ENCODE measurements at places on chromosomes 1 and 21. TPM values are rescaled to one million over a fixed set of nuclear protein-coding genes. Genes with fewer than 3 reads are reported as not detected.

DNA sequence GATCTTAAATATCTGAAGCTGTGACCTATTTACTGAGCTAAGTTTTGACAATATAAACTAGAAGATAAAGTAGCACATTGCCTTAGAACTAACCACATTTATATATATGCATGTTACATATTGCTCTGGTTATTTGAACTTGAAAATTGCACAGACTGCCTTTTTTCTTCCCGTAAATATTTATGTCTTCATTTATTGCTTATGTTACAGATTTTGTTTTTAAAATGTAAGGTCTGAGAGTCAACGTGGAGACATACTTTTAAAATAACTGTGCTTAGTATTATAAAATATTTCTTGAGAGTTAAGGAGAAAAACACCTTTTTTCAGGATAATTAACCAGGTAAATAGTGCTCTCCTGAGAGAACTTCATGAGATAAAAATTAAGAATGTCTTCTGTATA, 3.1 kb downstream of the RPS6KC1 start:
- DNase-seq = no peak

GRCh38 chr1:100769323-100769722, 49.8 kb downstream of the VCAM1 start:
- DNase-seq = no peak

The NTNG1 gene
- total RNA-seq = not detected

DNA sequence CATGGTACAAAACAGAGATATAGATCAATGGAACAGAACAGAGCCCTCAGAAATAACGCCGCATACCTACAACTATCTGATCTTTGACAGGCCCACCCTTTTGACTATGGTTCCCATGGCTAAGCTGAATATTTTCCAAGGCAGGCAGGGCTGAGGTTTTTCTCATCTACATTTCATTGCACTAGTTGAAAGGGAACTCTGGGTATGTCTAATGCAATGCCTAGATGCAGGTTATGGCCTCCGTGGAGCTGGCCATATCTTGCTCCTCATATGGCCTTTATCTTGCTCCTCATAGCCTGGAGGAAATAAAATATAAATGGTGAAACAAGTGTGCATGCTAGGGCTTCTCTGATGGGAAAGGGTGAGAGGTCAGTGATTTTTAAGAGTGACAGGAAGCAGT, 10.6 kb downstream of the SPRR5 start:
- no peak for DNase-seq

The RABGAP1L gene
- total RNA-seq = 18.4 TPM

The PCSK9 gene
- total RNA-seq = 6.1 TPM

Data from HT-29 (cell line).